ENCODE measurements at places on chromosomes 13 and 19. TPM values are rescaled to one million over a fixed set of nuclear protein-coding genes. Genes with fewer than 3 reads are reported as not detected.

DNA sequence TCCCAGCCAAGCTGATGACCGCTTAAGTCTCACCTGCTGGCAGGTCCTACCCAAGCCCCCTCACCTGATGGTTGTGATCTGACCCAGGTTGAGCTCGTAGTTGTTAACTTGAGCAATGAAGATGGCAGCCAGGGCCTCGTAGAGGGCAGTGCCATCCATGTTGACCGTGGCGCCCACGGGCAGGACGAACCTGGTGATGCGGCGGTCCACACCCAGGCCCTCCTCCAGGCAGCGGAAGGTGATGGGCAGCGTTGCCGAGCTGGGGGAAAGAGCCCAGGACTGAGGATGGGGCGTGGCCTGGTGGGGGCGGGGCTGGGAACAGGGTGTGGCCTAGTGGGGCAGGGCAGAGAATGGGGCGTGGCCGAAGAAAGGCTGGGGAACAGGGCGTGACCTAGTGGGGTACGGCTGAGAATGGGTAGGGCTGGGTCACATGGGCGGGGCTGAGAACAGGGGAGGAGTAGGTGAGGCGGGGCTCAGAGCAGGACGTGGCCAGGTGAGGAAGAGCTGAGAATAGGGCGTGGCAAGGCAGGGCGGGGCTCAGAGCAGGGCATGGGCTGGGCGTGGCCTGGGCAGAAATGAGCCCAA is 12.9 kb downstream of the OR7C2 start:
- H3K27ac ChIP-seq, result no peak overlapping the region
- H3K27me3 ChIP-seq, result no peaks in the 10 kb centered on the region
- no peaks in the 10 kb centered on the region for H3K4me1 ChIP-seq

DNA sequence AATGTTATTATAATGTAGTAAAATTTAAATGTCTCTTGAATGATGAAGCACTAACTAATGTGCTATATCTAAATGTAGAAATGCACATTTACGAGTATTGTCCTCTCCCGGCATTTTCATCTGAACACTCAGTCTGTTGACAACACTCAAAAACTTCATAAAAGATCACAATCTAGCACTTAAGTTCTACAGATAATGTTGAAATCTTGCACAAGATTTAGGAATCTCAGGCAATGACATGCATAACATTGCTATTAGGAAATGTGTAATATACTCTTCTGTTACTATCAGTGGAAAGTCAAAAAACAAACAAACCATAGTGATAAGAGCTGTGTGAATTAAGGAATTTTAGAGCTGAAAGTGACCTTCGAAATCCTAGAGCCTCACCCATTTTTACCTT is 37.5 kb upstream of the XPO4 start:
- H3K4me1 ChIP-seq, result no peaks in the 10 kb centered on the region
- no peak overlapping the region for H3K4me3 ChIP-seq
- H3K36me3 ChIP-seq, result no peaks in the 10 kb centered on the region
- H3K27ac ChIP-seq, result no peak overlapping the region
- no peak for DNase-seq
- H3K27me3 ChIP-seq, result peaks cover 5% of the 10 kb centered on the region

Gene COMP
- not detected for total RNA-seq

Gene ZNF430
- 4.4 TPM for total RNA-seq

Gene MIA
- not detected for total RNA-seq

Gene TTC9B
- total RNA-seq, result not detected

DNA sequence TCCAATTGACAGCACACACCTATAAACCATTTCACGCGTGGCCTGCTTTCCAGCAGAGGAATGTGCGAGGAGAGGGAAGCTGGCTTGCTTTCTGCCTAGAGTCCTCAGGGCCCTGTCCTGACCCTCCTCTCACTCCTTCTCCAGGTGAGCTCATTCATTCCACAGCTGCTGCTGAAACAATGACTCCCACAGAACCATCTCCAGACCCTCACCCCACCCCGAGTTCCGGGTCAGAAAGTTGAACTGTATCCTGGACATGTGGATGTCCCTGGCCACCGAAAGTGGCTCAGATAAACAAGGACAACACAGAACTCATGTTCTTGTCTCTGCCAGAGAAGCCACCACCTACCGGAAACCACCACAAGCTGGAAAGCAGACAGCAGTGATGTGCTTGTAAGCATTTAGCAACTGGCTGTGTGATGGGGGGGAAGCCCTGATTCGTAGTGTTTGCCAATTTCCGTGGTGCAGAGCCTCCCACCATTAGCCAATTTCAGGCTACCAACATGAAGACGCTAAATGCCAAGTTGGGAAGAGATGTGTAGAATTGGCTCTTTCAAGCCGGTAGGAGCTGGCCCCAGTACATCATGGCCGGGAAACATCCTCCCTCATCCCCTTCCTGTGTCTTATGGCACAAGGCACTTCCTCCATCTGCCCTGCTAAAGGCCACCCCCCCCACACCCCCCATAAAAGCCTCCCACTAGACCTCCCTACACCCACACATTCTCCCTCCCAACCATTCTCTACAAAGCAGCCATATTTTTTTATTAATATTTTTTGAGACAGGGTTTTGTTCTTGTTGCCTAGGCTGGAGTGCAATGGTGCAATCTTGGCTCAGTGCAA is 5.0 kb downstream of the SYCE2 start:
- H3K27me3 ChIP-seq, result no peaks in the 10 kb centered on the region
- DNase-seq, result no peak
- H3K4me3 ChIP-seq, result no peak overlapping the region
- H3K36me3 ChIP-seq, result no peaks in the 10 kb centered on the region
- peaks cover 15% of the 10 kb centered on the region for H3K4me1 ChIP-seq

Gene ZNF829
- total RNA-seq, result 4.8 TPM

DNA sequence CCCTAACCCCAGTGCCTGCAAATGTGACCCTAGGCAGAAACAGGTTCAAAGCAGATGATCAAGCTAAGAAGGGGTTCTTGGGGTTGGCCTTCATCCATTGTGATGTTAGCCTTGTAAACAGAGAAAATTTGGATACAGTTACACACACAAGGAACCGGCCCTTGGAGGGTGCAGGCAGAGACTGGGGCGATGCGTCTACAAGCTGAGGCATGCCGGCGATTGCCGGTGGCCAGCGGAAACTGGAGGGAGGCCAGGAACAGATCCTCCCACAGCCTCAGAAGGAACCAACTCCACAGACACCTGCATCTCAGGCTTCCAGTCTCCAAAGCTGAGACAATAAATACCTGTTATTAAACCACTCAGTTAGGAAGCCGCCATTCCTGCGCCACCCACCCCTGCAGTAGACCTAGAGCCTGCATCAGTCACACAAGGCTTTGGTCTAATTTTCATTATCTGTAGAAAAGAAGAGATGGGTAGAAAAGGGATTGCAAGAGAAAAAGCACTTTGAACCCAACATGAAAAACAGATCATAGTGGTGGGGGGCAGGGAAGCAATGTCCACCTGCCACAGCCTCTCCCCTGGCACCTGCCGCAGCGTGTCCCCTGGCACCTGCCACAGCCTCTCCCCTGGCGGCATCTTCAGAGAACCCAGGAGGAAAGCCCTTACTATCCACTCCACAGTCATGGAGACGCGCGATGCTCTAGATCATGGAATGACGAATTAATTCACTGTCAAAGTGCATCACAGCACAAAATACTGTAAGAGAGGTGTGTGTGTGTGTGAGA is 119.7 kb upstream of the SOX1 start:
- no peaks in the 10 kb centered on the region for H3K36me3 ChIP-seq
- no peak overlapping the region for H3K27ac ChIP-seq
- H3K4me3 ChIP-seq, result no peak overlapping the region
- H3K27me3 ChIP-seq, result no peaks in the 10 kb centered on the region
- no peaks in the 10 kb centered on the region for H3K4me1 ChIP-seq

DNA sequence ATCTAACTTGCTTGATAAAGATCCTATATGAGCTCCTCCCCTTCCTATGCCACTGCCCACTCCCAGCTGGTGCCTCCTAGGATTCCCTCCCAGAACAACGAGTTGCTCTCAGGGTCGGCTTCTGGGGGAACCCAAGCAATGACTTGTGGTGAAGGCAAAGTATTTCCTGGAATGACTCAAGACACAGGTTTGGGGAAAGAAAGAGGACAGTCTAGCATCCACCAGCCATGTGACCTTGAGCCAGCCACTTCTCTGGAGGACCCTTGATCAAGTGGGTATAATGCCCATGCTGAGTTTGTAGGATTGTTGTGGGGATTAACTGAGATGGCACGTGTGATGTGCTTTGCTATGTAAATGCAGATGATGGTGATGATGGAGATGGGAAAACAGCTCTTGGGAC is 33.0 kb downstream of the MBD3L2B start:
- no peak overlapping the region for H3K27ac ChIP-seq
- H3K27me3 ChIP-seq, result no peaks in the 10 kb centered on the region
- no peak for DNase-seq
- H3K36me3 ChIP-seq, result no peaks in the 10 kb centered on the region

- no peaks in the 10 kb centered on the region for H3K36me3 ChIP-seq
- no peak overlapping the region for H3K4me3 ChIP-seq
- H3K27ac ChIP-seq, result peak overlapping the region; percentile 90
- peaks cover 64% of the 10 kb centered on the region for H3K4me1 ChIP-seq
These were observed 33.2 kb downstream of the RAB20 start for GRCh38 chr13:110528371-110528770.

- no peaks in the 10 kb centered on the region for H3K36me3 ChIP-seq
- H3K27ac ChIP-seq, result no peak overlapping the region
- peaks cover 3% of the 10 kb centered on the region for H3K27me3 ChIP-seq
- H3K4me3 ChIP-seq, result no peak overlapping the region
- DNase-seq, result no peak
- H3K4me1 ChIP-seq, result no peaks in the 10 kb centered on the region
These were observed 13.1 kb upstream of the LAMP1 start for GRCh38 chr13:113283904-113284303.

- H3K27ac ChIP-seq, result peak overlapping the region; percentile 96
- H3K4me1 ChIP-seq, result peaks cover 30% of the 10 kb centered on the region
- peak overlapping the region; percentile 47 for H3K4me3 ChIP-seq
- H3K27me3 ChIP-seq, result no peaks in the 10 kb centered on the region
- H3K36me3 ChIP-seq, result no peaks in the 10 kb centered on the region
- no peak for DNase-seq
These were observed 332 bp downstream of the IRGQ start for GRCh38 chr19:43595605-43595998.

- H3K27ac ChIP-seq, result no peak overlapping the region
- H3K4me3 ChIP-seq, result no peak overlapping the region
- no peak for DNase-seq
These were observed 191.5 kb upstream of the IPO5 start for GRCh38 chr13:97761796-97762540.

- H3K4me1 ChIP-seq, result peaks cover 6% of the 10 kb centered on the region
- no peaks in the 10 kb centered on the region for H3K36me3 ChIP-seq
- peak overlapping the region; percentile 90 for H3K27ac ChIP-seq
- no peaks in the 10 kb centered on the region for H3K27me3 ChIP-seq
- DNase-seq, result peak; percentile 96
These were observed 21.2 kb downstream of the PCID2 start for GRCh38 chr13:113187263-113187669.

- no peaks in the 10 kb centered on the region for H3K4me1 ChIP-seq
- H3K4me3 ChIP-seq, result no peak overlapping the region
- H3K27ac ChIP-seq, result no peak overlapping the region
- no peaks in the 10 kb centered on the region for H3K27me3 ChIP-seq
- DNase-seq, result no peak
These were observed 214.2 kb downstream of the FGF9 start for GRCh38 chr13:21884965-21885567.

Gene TMEM38A
- total RNA-seq, result 10.4 TPM

DNA sequence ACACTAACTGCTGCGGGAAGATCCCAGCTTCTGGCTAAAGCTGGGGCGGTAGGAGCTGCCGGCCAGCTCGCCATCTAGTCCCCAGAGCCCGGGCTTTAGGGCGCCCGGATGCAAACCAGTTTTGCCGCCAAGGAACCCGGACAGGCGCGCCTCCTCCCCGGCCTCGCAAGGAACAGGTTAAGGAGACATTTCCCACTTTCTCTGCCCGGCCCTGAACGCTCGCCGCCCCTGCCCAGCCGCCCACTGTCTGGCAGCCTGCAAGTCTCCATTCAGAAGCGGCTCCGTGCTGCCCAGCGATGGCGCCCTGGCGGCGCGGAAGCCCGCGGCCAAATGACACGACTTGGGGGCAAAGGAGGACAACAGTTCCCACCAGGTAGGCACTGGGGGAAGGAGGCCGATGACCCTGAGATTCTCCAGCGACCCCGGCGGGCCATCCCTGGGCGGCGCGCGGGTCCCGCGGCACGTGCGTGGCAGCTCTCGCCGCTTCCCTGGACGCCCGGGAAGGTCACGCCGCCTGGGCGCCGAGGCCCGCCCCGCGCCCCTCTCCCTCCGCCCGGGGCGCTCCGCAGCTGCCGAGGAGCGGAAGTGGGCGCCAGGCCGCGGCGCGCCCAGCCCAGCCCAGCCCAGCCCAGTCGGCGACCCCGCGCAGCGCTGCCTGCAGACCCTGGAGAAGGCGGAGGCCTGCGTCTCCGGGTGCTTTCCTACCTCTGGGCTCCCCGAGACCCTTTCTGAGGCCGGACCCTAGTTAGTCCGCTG is 42.2 kb upstream of the HNRNPA1L2 start:
- H3K27ac ChIP-seq, result peak overlapping the region; percentile 36
- no peaks in the 10 kb centered on the region for H3K27me3 ChIP-seq
- no peaks in the 10 kb centered on the region for H3K36me3 ChIP-seq
- peak; percentile 31 for DNase-seq
- no peaks in the 10 kb centered on the region for H3K4me1 ChIP-seq

DNA sequence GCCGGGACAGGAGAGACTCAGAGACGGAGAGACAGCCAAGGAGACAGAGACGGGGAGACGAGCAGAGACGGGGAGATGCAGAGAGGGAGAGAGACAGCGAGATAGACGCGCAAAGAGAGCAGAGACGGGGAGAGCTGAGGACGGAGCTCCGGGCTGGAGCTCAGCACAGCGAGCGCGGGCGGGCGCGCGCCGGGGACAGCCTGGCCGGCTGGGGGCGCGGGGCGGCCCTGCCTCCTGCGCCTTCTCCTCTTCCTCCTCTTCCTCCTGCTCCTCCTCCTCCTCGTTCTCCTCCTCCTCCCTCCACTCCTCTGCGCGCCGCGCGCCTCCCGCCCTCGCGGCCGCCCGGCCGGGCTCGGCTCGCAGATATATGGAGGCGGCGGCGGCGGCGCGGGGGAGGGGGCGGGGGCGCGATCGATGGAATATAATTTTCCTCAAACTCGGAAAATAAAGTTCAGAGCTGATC is at the start of gene ERFL:
Gene ERFL, minus strand, starts transcription at position 229 of the 463 bp plus-strand sequence. CDS start 15,530 bp downstream, outside the sequence.
- no peak for DNase-seq
- H3K4me3 ChIP-seq, result no peak within 1 kb of the TSS
- no peak within 1 kb of the TSS for H3K27ac ChIP-seq
- H3K27me3 ChIP-seq, result peaks cover 85% of the 10 kb centered on the region
- H3K4me1 ChIP-seq, result no peaks in the 10 kb centered on the region
- H3K36me3 ChIP-seq, result no peaks in the 10 kb centered on the region

Gene TNFSF13B
- 25.5 TPM for total RNA-seq

GRCh38 chr13:40764587-40765403 is 6.2 kb downstream of the MRPS31 start:
- H3K27ac ChIP-seq, result no peak overlapping the region
- peaks cover under 1% of the 10 kb centered on the region for H3K4me1 ChIP-seq
- DNase-seq, result no peak
- H3K27me3 ChIP-seq, result no peaks in the 10 kb centered on the region

GRCh38 chr19:17616961-17617806 is 61.7 kb downstream of the COLGALT1 start:
- DNase-seq, result no peak
- H3K4me3 ChIP-seq, result no peak overlapping the region
- H3K4me1 ChIP-seq, result peaks cover 3% of the 10 kb centered on the region
- no peaks in the 10 kb centered on the region for H3K27me3 ChIP-seq
- no peak overlapping the region for H3K27ac ChIP-seq

Gene NPHS1
- not detected for total RNA-seq

- no peaks in the 10 kb centered on the region for H3K36me3 ChIP-seq
- no peak for DNase-seq
- H3K27ac ChIP-seq, result no peak overlapping the region
- no peak overlapping the region for H3K4me3 ChIP-seq
- H3K27me3 ChIP-seq, result peaks cover 17% of the 10 kb centered on the region
- H3K4me1 ChIP-seq, result no peaks in the 10 kb centered on the region
These were observed 24.5 kb downstream of the EFNA2 start for GRCh38 chr19:1309977-1310852.

Gene SPTBN4
- total RNA-seq, result 2.5 TPM

Gene DCAF15
- 7.9 TPM for total RNA-seq
